ENCODE measurements at places on chromosomes 3 and 15.

GRCh38 chr3:52043750-52044149 is 12.6 kb downstream of the DUSP7 start:
- DNase-seq: no peak

DNA sequence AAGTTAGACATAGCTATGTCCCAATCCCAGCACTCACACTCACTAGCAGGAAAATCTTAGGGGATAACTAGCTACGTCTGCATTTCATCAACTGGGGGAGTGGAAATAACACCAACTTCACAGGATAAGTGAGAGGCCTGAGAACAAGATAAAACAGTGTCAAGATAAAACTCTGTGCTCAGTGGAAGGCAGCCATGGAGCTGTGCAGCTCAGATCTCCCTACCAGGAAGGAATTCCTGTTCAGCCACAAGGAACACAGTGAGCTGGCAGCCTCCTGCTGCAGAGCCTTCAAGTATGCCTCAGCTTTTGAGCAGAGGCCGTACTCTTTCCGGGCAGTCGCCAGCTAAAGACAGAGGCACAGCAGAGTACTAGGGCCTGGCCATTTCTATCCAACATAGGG is 115.8 kb upstream of the TOPAZ1 start:
- DNase-seq: no peak

GRCh38 chr15:57451555-57451954 is 75.2 kb downstream of the CGNL1 start:
- no peak for DNase-seq

DNA sequence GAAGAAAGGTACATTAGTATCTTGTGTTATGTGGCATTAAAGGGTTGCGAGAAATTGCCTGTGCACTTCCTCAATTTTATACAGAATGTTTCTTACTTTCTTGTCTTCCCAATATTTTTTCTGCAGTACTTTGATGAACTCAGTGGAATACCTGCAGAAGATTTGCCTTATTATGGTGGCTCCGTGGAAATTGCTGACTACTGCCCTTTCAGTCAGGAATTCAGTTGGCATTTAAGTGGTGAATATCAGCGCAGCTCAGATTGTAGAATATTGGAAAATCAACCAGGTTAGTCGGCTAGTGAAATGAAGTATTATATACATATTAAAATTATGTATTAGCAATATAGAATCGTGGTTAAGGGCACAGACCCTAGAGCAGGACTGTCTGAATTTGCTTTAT is 61.3 kb downstream of the LMLN start:
- DNase-seq: no peak

DNA sequence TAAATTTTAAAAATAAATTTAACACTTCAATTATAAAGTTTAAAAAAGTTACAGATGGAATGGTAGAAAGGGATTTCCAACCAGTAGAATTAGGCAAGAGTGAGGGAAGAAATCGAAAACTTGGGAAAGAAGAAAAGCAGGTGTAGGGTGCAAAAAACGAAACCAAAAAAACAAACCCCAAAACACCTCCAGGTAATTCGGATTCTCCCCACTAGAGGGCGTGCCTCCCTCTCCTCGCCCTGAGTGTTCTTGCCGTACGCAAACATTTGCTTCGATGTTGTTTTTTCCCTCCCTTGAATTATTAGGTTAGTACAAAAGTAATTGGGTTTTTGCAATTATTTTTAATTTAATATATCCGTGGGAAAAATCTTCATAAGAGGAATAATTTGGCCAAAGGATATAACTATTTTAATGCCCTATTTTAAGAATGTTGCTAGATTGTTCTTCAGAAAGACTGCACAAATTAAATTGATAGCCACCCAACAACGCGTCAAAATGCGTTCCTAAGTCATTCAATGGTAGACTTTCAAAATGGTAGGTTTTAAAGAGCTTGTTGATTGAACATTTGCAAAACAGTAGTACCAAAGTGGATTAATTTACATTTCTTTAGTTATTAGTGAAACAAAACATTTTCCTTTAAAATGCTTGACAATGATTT is 63.7 kb downstream of the SLC30A4 start:
- DNase-seq: peak; percentile 73

All from stimulated activated CD4-positive, alpha-beta T cell treated with anti-CD3 and anti-CD28 coated beads, Interleukin-4, amount 100 ng/mL, for 1 hour (primary cell).